ENCODE measurements at places on chromosomes 2 and 18.

- DNase-seq = no peak
Measured at GRCh38 chr2:66782780-66783361, 347.9 kb downstream of the MEIS1 start.

DNA sequence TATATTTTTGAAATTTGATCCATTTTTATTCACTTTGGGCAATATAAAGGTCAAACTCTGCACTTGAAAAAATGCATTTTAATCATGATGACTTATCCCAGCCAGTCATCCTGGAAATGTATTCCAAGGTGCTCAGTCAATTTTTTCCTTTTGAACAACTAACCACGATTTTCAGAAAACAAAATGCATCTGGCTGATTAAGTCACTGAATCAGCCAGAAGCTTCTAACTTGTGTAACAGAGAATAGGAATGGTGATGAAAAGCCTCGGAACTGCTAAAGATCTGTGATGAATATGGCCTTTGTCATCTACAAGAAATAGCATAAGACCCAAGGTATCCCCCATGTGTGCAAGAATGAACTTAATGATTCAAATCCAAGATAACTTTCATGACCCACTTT lies 572.7 kb downstream of the EPHA4 start:
- no peak for DNase-seq

DNA sequence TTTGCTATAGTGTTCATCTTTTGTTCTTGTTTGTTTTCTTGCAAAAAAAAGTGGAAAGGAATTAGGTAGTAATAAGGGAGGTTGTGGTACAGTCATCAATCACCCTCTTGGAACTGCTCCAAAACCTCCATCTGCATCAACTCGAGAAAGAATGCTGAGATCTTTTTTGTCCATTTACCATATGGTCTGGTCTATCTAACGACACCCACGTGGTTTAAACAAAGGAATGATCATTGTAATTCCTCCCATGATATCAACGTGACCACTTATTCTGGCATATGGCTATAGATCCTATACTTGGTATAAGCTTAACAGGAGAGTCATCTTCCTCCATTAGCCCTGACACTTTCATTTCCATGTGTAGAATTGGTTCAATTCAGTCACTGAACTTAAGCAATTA lies 1025.3 kb upstream of the NXPH2 start:
- DNase-seq = no peak

DNA sequence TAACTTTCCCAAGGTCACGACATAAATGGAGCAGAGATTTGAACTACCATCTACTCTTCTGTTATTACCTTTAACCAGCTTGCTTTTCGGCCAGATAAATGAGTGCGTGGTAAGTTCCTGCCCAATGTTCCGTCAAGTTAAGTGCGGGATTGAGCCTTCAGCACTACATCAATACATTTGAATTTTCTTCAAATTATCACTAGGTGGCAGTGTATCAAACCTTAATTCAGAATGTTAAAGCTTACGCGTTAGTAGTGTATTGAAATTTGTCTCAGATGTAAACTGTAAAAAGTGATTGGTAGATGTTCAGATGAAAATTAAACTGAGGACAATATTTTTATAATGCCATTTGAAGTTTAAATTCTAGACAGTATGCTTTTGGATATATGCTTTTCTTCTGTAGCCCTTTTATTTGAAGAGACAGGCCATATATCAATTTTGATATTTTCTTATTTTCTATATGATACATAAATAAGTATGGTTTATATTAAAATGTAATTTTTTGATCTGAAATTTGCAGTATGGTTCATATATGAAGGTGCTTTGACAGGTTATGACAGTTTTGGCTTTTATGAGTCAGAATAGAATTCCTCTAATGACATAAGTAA lies 681.3 kb downstream of the ADCYAP1 start:
- DNase-seq = no peak

DNA sequence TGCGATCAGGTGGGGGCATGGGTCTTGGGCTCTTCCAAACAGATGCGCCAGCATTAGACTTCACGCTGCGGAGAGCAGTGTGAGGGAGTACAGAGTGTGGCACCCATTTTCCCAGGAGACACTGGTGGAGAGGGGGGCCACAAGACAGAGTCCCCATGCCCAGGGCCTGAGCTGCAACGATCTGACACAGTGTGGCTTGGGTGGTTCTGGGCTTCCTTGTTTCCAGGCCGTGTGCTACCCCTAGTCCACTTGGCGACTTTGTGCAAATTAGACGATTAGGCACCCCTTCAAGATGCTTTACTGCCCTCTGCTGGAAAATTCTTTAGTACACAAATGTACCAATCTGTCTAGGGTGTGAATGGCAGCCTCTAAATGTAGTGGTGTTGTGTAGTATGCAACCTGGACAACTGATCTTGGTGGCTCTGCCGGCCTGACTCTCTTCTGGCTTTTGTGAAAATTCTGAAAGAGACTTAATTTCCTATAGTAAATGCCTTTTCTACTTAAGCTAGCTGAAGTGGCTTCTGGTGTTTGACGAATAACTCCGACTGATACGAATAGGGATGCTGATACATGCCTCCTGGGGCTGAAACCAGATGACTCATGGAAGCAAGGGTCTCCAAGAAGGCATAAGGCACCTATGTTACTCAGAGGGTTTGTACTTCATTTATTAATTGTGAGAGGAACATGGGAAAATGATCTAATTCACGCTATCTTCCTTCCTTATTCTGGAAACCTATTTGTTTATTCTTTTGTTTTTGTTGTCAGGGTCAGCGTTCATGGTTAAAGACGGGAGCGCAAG lies 92.3 kb upstream of the SMAD2 start:
- DNase-seq = no peak

DNA sequence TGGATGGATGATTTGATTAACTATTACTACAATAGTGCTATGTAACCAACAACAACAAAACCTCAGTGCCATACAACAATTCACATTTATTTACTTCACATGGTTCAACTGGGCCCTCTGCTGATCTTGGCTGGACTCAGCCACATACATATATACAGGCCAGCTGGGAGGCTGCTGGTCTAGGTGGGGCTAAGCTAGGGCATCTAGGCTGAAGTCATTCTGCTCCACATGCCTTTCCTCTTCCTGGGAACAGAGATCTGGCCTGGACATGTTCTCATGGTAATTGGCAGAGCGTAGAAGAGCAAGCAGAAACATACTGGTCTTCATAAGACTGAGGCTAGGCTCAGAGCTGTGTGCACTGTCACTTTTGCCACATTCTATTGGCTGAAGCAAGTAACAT lies 102.8 kb upstream of the RNF152 start:
- DNase-seq = no peak
